ENCODE measurements at places on chromosomes 5 and 9. TPM values are rescaled to one million over a fixed set of nuclear protein-coding genes. Genes with fewer than 3 reads are reported as not detected.
A peak's percentile ranks its signal among the peaks of the same experiment; 100 is the strongest.

GRCh38 chr5:5140479-5141338, 579 bp downstream of the ADAMTS16 start:
- DNase-seq, result peak; percentile 12

DNA sequence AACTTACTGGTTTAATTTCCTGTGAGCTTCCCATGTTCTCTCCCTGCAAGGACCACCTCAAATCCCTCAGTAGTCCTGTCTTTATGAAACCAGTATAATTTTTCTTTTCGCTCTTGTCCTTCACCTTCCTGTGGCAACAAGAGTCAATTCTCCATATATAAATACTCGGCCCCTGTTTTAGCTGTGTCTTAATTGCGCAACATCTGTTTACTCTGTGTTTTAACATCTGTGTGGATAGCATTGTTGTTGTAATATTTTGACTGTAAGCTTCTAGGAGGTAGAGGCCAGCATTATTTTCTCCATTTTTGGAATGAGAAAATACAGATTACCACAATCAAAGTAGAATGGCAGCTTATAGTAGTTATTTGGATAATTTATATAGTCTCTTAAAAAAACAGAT, 30.2 kb upstream of the CDKN2B start:
- DNase-seq, result no peak

- DNase-seq, result peak; percentile 84
Observed at GRCh38 chr5:35131723-35132122, 84.0 kb upstream of the AGXT2 start.

DNA sequence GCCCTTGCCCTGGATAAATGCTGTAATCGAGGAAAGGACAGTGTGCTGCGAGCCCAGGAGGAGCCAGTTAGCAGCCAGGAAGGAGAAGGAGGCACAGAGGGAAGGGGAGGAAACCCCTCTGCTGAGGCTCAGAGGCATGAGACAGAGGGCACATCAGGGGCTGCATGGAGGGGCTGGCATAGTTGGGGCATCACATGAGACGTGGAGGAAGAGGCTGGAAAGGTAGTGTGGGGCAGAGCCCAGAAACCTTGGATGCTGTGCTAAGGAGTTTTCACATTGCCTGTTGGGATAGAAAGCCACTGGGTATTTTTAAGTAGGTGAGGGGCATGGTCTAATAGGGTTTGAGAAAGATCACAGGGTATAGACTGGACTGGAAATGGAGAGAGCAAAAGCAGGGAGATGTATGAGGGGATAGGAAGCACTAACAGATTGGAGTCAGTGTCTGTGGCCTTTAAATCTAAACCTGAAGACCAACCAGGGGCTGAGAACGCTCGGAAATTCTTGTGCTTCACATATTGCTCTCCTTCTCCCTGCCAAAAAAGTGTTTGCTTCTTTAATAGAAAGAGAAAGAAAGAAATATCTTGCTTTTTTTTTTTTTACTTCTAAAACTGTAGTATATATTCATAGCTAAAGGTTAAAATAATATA, 33.0 kb upstream of the ANGPTL2 start:
- DNase-seq, result no peak

GRCh38 chr5:87258507-87258906, 9.2 kb upstream of the RASA1 start:
- no peak for DNase-seq

DNA sequence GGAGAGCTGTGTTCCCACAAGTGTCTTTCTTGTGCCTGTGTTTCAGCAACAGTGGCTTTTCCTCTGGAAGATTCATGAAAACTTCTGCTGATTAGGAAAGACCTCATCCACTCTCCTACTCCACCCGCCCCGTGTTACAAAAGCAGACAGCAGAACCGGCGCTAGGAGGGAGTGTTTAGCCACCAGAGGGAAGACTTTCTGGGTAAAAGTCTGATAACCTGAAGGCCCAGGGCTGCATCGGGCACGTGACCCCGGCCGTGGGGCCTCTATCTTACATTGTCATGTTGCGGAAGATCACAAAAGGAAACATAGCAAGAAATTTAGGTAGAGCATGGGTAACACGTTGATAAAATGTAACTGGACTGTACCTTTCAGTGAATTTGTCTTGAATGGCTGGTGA, 32.0 kb upstream of the DMRT2 start:
- DNase-seq, result peak; percentile 60

GRCh38 chr5:60843936-60844905, at the start of gene ELOVL7:
Gene ELOVL7, minus strand, starts transcription at chr5:60844269. Its CDS starts 56,872 bp downstream, at chr5:60787397.
- peak; percentile 51 for DNase-seq

Gene EMB
- 0.22 TPM for total RNA-seq

Gene PFN3
- total RNA-seq, result not detected

DNA sequence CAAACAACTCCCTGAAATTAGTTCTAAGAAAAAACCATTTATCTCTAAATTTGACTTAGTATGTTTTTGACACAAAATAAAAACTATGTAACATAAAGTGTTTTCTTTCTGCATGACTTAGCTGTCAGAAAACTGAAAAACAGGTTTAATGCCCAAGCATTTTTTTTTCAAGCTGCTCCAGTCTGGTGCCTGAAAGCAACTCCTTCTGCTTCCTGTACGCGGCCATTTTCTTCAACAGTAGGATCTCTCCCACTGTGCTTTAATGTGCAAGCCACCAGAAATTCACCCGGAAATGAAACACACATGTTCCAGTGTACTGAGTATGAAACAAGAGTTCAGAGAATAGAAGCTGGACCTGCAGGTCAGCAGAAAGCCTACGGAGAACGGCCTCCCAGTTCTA, 161.2 kb downstream of the MED27 start:
- no peak for DNase-seq

GRCh38 chr9:7944572-7944971, 145.0 kb upstream of the DMAC1 start:
- DNase-seq, result no peak

Gene CCL21
- total RNA-seq, result not detected

DNA sequence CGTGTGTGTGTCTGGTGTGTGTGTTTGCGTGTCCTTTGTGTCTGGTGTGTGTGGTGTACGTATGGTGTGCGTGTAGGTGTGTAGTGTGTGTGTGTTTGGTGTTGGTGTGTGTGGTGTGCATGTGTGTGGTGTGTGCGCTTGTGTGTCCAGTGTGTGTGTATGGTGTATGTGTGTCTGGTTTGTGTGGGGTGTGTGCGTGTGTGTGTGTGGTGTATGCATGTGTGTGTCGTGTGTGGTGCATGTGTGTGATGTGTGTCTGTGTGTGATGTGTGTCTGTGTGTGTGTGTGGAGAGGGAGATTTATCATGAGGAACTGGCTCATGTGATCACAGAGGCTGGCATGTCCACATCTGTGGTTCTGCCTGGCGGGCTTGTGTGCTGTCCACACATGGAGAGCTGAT, 71.7 kb downstream of the CACNA1B start:
- DNase-seq, result no peak

Gene RFX3
- total RNA-seq, result 1.9 TPM

GRCh38 chr9:30815585-30815984, 1568.9 kb upstream of the ACO1 start:
- DNase-seq, result no peak

GRCh38 chr9:20591223-20591622, 31.1 kb downstream of the MLLT3 start:
- DNase-seq, result peak; percentile 10

- no peak for DNase-seq
Observed at GRCh38 chr9:87880116-87880515, 2.6 kb upstream of the SPATA31E1 start.

Gene ANKRD18B
- total RNA-seq, result 0.11 TPM

Gene NPM1
- 683 TPM for total RNA-seq

GRCh38 chr5:82351754-82352145, 73.6 kb upstream of the RPS23 start:
- peak; percentile 83 for DNase-seq

- peak; percentile 31 for DNase-seq
Observed at GRCh38 chr5:74401946-74402320, 238.6 kb downstream of the ENC1 start.

- DNase-seq, result peak; percentile 37
Observed at GRCh38 chr5:168291964-168292785, 730 bp downstream of the WWC1 start.

DNA sequence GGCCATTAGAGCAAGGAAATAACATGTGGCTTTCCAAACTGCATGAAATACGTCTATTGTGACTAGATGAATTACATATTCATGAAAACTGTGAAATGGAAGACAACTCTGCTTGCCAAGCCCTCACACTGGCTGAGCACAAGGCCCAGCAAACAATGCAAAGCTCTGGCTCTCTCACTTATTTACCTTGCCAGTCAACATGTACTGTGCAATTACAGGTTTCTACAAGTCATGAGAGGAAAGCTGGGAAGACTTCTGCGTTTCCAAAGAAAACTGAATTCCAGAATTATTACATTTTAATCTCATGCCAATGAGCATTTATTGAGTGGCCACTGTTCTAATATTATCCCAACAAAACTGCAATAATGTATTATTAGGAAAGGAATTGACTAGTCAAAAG, 12.1 kb upstream of the C5orf63 start:
- no peak for DNase-seq

Gene TLX3
- not detected for total RNA-seq

Gene WDR31
- total RNA-seq, result 0.97 TPM

DNA sequence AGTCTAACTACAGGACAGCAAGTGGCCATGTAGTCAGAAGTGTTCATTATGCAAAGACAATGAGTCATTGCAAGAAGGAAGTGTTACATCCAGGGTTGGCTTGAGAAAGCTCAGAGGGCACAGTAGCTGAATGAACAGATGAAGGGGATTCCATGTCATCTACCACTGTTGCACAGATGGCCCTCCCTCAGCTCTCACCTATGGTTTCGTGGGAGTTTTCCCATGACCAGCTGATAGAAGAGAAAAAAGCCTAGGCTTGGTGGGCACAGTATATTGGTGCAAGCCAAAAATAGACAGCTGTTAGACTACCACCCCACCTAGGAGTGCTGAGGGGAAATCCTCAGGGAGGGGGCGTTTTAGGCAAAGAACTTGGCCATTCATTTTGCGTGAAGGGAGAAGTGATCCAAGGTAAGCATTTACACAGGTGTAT, 217.0 kb downstream of the DMRT2 start:
- peak; percentile 16 for DNase-seq

Gene CER1
- total RNA-seq, result not detected

Gene GDNF
- 3.7 TPM for total RNA-seq

DNA sequence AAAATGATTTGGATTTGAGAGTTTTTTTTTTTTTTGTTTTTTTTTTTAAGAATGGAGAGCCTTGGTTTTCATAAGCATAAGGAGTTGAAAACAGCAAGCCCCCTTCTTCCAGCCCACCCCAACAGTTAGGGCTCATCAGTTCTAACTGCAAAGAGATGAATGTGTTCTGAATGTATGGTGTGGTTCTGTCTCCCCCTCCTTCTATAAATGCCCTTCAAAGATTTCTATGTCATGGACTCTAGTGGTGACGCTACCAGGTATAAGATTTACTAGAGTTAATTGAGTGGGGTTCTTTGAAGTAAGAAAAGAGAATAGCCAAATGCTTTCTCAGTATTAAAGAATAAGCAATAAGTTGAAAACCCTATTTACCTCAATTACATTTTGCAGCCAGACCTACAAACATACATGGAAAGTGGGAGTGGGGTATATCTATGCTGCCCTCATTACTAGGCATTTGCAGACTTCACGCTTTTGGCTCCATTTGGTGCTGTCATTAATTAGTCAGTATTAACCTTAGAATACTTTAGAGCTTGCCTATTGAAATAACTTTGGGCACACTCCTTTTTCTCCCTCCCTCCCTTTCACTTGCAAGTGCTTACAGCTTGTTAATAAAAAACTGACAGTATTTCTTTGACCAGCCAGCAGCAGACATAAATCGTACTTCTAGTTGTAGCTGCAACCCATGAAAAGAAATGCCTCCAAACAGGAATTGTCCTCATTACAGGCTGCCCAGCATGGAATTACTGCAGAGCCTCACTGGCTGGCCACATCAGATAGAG, 667.2 kb upstream of the ZNF608 start:
- no peak for DNase-seq

GRCh38 chr9:17422994-17423680, 155.7 kb upstream of the SH3GL2 start:
- peak; percentile 12 for DNase-seq

Gene ANKRD34B
- total RNA-seq, result not detected

Gene CERCAM
- 525 TPM for total RNA-seq

DNA sequence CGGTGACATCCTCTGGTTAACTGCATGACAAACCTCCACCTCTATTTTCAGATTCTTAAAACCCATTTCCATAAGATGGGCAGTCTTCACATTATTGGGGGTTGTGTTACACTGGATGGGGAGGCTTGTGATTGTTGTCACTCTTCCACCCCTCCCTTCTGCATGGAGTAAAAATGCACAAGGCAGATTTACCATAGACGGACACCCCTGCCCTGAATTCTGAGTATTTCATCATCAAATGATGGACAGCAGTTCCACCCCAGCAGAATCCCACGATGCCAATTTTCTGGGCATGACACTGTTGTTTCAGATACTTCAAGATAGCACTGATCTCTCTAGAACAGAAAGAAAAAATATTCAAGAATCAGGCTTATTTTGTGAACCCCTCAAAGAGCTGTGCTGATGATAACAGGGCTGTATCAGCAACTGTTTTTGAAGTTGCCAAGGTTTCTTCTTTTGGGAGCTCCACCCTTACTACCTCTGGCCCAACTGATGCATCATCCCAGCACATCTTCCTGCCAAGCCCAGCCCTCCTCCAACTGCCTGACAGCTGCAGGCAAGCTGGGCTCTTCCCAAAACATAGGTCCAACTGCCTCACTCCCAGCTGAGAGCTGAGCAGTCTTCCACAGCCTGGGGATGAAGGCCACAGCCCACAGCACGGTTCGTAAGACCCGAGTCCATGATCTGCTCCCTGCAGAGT, 21.4 kb downstream of the CMBL start:
- DNase-seq, result peak; percentile 75

Gene RLN1
- total RNA-seq, result not detected

- no peak for DNase-seq
Observed at GRCh38 chr9:38251036-38251860, 141.3 kb upstream of the ALDH1B1 start.

Gene RECK
- 127 TPM for total RNA-seq

DNA sequence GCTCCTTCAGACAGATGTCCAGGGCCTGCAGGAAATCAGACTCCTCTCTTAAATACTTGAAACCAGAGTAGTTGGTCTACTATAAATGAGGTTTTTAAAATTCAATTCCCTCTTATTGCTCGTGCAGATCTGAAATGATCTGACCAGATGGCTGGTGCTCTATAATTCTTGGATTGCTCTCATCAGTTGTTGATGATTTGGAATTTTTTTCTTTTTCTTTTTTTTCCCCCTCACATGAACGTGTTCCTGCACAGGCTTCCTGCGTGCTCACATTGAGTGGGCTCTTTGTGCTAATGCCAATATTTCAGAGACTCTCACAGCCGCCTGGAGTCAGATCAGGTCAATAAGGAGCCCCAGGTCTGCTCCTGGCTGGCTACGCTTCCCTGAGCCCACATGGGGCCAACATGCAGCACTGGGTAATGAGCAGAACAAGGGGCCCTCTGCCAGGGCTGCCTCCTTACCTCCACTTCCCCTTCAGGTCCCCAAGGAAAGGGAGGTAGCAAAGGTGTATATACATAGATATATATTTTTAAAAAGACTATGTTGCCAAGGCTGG, 82.0 kb downstream of the SIL1 start:
- DNase-seq, result no peak

Gene RNF183
- not detected for total RNA-seq

DNA sequence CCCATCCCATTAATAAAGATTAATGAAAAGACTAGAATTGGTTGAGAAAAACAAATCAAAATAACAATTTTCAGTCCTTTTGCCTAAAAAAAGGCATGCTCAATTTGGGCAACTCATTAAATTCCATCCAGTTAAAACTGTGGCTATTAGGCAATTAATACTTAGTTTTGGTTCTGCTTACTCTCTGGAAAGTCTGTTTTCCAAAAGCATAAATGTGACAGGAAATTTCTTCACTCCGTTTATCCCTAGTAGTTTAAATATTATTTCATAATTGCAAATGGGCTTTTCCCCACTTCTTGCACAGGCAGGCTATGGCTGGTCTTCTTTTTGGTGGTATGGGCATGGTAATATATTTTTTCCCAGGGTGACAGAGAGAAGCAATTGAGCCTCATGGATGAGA, 373.3 kb upstream of the KLF4 start:
- DNase-seq, result no peak

All from GM23248 (cell line).